ENCODE measurements at places on chromosomes 2 and 18.
A peak's percentile ranks its signal among the peaks of the same experiment; 100 is the strongest.

DNA sequence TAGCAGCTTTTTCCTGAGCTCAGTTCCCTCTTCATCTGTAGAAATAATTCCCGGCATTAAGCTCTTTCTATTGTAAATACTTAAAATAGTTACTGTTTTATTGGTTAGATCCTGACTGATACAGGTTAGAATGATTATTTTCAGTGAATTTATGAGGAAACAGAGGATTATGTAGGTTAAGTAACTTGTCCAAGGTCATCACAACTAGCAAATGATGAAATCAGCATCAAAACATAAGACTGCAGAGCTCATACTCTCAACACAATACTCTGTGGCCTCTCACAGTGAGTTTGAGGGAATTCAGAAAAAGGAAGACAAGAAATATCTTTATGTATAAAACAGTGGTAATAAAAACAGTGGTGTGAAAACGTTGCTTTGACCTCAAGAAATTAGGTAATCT is 113.2 kb upstream of the DLX2 start:
- no peak for DNase-seq

GRCh38 chr2:10164601-10165000 is 42.1 kb downstream of the RRM2 start:
- no peak for DNase-seq

DNA sequence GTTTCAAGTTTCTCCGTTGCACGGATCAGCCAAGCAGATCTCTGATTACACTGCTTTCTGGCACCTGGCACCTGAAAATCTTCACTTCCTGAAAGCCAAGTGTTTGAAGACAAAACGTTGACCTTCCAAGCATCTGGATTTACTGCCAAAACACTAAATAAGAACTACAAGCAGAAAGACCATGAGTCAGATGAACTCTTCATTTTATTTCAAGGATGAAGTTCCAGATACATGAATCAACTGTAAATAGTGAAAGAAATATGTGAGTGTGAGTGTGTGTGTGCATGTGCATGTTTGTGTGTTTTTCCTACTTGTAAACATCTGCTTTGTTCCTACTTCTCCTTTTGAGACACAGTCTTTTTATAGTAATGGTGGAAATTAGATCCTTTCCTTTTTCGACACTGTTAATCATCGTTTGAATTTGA is 60.0 kb upstream of the DTNA start:
- DNase-seq, result no peak

GRCh38 chr2:42941633-42942176 is 149.3 kb upstream of the HAAO start:
- no peak for DNase-seq

DNA sequence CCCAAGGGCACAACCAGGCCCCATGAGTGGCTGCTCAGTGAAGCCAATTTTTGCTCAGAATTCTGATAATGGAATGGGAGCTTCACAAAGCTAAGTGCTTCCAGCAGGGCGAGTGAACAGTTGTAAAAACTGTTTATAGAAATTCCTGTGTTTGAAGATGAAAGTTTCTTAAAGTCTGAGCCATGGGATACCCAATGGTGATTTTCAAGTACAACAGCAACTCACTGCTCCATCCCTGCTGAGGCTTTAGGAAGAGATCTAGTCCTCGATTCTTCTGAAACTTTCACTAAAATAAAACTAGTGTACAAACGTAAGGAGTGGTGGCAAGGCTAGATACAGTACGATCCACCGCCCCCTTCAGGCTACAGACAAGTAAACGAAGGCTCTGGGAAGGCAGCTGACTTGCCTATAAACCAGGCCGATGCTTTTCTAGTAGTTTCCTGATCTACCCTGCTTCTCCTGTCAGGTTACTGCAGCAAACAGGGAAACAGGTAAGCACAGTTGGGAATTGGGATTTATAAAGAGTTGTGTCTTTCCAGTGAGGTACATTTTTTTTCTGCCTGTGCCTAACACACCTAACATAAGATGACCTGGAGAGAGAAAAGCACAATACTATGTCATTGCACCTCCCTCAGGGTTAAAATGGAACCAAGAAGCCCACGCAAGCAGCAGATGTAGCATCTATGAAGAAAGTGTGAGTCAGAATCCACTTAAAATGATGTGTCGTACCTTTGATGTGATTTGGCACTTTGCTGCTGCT is 108.7 kb downstream of the UXS1 start:
- DNase-seq, result no peak

GRCh38 chr2:239159476-239159911 is 241.3 kb downstream of the HDAC4 start:
- no peak for DNase-seq

DNA sequence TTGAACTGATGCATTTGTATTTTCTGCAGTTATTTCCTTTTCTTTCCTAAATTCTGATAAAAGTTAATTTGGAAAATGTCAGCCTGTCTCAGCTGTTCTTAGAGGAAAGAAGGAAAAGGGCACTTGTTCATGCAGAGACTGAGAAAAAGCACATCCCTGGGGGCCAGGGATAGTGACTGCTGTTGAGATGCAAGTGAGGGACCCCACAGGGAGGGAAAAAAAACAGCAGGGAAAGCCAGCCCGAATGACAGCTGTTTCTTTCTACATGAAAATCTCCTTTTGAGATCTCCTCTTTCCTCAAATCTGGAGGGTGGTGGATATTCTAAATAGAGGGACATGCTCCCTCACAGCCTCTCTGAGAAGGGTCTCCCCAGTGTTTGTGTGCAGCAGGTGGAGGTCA is 14.0 kb upstream of the MTA3 start:
- DNase-seq, result no peak

DNA sequence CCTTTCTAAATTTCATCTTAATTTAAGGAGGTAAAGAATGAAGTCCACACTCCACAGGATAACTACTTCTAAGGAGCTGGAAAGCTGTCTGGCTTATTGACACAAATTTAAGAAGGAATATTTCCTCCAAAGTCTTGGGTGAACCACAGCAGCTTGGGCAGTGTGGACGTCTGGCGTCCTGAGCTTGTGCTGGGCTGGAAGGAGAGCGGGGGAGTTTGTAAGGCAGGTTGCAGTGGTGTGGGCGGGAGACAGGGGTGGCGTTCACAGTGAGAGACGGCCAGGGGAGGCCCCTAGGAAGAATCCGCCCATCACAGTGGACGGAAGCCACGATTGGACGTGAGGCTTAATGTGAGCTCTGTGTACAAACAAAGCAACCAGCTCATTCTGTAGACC is 25.7 kb downstream of the ADI1 start:
- DNase-seq, result no peak

- no peak for DNase-seq
Measured at GRCh38 chr2:231597014-231597611, 4.4 kb downstream of the TEX44 start.

DNA sequence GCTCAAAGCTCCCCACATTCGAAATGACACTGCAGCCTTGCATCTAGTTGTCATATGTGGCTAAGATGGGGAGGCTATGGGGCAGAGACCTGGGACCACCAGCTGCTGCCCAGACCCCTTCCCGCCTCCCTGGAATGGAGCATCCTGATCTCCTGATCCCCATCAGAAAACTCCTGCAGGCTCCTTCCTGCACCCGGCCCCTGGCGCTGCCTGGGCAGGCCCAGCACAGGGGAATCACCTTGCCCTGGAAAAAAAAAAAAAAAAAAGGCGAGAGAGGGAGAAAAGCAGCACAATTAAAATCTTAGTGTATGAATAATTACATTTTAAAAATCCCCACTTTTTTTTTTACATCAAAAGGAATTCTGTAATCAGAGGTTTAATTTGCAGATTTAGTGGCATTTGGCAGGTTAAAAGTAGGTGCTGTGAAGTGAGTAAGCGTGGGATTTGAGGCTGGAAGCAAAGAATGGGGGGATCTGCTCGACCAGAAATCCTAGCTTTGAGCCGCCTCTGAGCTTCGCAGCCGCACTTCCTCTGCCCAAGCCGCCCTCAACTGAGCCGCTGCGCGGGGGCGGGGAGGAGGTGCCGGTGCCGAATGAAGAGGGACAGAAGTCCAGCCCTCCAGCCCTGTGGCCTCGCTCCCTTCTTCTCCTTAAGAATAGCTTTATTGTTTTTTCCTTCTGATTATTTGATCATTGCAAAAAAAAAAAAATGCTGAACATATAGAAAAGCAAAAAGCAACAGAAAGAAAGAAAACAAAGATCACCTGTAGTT is 30.0 kb downstream of the THNSL2 start:
- DNase-seq, result no peak

DNA sequence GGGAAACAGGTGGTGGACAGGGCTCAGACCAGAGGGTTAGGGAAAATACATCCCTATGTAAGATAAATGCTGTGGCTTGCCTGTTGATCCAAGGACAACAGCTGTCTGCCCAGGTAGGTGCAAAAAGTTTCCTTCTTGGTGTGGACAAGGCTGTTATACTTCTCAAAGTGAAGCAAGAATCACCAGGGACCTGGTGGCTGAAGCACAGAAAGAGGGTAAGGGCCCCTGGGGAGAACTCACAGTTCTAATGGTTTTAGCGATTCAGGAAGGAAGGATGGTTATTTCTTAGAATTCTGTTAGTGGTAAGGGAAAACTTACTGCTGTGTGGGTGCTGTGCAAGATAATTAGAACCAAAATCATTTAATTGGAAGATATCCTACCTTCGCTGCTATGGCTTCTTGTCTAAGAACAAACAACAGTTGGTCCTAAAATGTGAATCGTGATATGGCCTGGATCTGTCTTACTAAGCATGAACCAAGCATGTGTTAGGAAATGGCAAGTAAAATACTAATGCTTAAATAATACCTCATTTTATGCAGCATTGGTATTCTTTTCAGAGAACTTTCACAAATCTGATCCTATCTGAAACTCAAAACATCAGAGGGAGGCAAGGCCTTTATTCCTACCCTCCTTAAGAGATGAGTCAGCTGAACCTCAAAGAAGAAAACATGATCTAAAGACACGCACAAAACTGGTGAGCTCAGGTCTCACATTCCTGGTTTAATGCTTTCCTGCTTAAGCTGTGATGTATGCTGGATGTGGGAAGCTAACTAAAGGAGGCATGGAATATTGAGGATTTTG is 159.2 kb upstream of the THUMPD2 start:
- no peak for DNase-seq

- DNase-seq, result no peak
Measured at GRCh38 chr2:149329489-149330126, 779 bp upstream of the LYPD6 start.

- no peak for DNase-seq
Measured at GRCh38 chr18:68355637-68356036, 359.3 kb downstream of the TMX3 start.

DNA sequence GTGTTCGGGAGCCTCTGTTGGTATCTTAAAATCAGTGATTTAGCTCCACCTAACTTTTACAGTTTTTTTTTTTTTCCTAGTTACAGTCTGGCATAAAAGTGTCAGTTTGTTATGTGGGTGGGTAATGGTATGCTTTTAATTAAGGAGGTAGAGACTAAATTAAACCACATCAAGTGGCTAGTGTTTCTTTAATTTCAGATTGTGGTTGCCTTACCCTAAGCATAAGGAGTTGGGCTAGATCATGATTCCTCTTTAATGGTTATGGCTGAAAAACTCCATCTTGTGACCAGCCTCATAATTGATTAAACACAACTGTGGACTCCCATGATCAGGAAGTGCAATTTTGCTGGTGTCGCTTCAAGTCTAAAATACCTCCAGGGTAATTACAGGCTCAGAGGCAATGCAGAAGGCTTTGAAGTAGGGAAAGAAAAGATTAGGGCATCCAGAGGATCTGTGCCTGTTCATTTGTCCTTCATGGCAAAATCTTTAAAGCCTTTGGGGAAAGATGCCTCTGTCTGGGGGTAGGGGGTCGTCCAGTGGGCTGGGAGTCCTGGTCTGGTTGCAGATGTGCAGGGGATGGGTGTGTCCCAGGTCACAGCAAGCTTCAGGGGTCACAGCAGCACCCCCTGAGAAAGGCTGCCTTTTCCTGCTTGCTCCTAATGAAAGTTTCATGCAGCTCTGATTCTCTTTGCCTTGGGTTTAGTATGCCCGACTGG is 579.2 kb downstream of the BCL11A start:
- DNase-seq, result no peak

DNA sequence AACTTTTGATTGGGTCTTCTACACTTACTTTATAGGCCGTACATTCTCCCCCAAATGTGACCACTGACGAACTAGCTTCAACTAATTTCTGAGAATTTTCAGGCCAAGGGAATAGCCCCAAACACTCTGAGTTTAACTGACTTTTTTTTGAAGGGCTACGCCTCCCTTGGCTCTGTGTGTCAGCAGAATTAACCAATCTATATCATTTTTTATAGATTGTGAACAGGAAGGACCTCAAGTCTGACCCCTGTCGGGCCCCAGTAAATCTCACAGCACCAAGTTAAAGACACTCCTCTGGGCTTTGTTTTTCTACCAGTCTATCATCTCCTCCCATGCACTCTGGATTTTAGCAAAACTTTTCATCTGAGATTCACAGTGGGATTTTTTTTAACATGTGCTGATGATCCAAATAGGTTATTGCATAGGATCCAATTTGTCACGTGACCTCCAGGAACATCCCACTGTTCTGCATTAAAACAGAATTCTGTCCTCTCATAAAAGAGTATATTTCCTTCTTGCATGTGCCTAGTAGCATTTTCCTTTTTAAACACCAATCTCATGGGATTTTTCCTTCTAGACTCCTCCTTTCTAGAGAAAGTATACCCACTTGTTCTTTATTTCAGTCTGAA is 307.1 kb downstream of the OSR1 start:
- DNase-seq, result no peak

- DNase-seq, result peak; percentile 26
Measured at GRCh38 chr2:151437630-151438029, 27.9 kb downstream of the RIF1 start.
